ENCODE measurements at places on chromosomes 16 and 17.

- no peak for DNase-seq
These were observed 3.6 kb downstream of the PNMT start for GRCh38 chr17:39671651-39672521.

GRCh38 chr16:69119536-69119935, 12.9 kb downstream of the CHTF8 start:
- DNase-seq, result no peak

DNA sequence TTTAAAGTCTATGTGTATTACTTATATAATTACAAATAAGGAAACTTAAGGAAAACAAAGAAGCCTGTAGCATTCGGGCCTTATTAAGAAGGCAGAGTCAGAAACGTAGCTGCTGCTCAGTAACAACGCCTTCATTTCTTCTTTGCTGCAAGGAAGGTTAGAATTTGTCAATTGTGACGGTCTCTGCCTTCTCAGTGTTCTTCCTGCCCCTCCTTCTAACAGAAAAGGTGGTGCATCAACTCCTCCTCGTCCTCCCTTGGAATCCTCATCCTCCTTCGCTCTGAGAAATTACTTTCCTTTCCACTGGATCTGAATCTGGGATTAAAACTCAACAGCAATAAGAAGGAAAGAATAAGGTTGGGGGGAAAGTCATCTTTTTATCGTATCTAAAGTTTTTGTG, 63.0 kb downstream of the VPS53 start:
- no peak for DNase-seq

- no peak for DNase-seq
These were observed 589 bp downstream of the ARL6IP1 start for GRCh38 chr16:18800775-18801144.

GRCh38 chr17:49382556-49382955, 20.5 kb upstream of the ZNF652 start:
- no peak for DNase-seq

Measured in renal cortex interstitium (tissue), 15 donors.